ENCODE measurements at places on chromosomes 7 and 10. TPM values are rescaled to one million over a fixed set of nuclear protein-coding genes. Genes with fewer than 3 reads are reported as not detected.

HDAC9 gene
- 1.1 TPM for total RNA-seq

LRRC61 gene
- total RNA-seq: 27.1 TPM

TNS3 gene
- total RNA-seq: 0.15 TPM

PNLIPRP2 gene
- total RNA-seq: not detected

CCDC172 gene
- total RNA-seq: not detected
